ENCODE measurements at places on chromosomes 2 and 18.

DNA sequence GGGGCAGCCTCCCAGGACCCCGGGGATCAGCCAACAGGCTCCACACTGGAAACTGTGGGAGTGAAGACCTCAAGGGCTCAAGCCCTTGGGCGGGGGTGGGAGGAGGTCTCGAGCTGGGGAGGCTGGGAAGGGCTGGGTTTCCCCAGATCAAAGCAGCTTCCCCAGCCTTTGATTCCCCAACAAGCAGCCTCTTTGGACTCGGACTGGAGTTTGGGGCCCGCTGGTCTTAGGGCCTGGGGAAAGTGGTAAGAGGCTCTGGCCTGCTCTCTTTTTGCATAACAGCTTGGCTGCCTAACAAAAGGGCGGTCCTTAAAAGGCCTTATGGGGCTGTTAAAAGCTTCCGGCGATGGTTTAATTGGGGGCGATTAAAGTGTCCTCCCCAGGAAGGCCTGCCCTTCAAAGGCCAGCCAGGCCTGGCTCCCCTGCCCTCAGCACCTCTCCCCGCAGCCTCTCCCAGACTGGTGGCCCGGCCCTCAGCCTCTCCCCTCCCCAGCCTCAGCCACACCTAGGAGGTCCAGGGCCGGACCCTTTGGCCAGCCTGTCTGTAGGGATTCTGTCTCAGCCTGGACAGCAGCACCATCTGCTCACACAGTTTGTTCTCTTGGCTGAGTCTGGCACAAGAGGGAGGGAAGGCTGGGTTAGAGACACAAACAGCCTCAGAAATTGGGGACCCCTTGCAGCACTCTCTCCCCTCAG lies 39.6 kb downstream of the ZFP36L2 start:
- DNase-seq = no peak

- DNase-seq = no peak
Measured at GRCh38 chr2:157473581-157473980, 29.7 kb upstream of the CYTIP start.

DNA sequence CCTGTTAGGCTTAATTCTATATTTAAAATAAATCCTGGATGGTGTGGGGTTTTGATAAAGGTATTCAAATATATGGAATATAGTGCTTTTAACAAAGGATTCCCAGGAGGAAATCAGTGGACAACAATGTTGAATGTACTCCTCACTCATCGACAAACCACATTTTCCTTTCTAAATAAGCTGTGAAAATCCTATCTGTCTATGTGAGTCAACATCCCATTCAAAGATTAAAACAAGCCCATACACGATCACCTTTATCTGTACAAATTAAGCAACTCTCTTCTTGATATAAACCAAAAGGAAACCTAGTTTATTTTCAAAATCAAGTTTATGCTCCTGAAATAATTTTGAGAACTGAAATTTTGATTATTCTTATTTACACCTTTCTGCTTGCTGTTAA lies 153.4 kb downstream of the ERBB4 start:
- no peak for DNase-seq

DNA sequence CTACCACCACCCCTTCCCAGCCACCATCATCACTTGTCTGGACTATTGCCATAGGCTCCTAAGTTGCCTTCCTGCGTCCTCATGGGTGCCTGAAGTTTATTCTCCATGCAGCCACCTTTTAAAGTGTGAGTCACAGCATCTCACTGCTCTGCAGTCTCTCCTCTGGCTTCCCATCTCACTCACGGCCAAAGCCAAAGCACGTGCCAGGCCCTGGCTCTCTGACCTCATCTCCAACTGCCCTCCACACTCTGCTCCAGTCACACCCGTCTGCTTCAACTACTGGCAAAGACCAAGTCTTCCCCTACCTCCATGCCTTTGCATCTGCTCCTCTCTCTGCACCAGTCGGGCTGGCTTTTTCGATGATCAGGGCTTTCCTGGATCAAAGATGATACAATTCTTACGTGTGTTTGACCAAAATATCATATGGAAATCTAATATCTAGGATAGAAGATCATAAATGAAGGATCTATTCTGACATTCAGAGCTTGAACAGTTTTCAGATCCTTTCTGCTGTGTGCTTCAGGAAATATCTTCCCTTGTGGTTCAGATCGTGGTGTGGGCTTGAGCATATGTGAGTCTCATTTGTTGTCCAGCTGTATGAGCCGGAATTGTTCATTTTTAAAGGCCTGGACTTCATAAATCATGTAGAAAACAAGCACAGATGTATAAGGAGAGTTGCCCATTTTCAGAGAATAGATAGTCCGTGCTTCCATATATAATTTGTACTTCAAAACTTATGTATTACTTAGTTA lies 175.6 kb downstream of the PRKCE start:
- no peak for DNase-seq
